Cerebellar cortex (tissue), 1 donor: ENCODE measurements at places on chromosomes 4 and X.

DNA sequence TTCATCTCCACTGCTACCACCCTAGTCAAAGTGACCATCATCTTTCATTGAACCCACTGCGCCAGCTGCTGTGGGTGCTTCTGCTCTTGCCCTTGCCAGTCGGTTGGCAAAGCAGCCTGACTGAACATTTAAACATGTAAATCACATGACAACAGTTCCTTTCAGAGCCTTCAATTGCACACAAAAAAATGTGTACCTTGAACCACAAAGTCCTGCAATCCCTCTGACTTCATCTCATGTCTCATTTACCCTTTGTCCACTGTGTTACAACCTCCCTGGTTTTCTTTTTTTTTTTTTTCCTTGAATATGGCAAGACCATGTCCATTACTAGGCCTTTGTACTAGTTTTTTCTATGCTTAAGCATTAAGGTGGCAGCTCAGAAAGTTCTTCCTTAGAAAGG is 183.5 kb downstream of the GBA3 start:
- DNase-seq, result no peak

DNA sequence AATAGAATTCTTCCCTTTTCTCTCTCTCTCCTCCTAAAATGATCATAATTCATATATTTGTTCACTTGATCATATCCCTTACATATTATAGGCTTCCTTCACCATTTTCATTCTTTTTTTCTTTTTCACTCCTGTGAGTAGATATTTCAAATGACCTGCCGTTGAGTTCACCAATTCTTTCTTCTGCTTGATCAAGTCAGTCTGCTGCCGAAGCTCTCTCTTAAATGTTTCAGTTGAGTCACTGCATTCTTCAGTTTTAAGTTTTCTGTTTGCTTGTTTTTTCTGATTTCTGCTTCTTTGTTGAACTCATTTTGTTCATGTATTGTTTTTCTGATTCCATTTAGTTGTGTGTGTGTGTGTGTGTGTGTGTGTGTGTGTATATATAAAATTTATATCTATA is 354.3 kb downstream of the GPAT3 start:
- no peak for DNase-seq

DNA sequence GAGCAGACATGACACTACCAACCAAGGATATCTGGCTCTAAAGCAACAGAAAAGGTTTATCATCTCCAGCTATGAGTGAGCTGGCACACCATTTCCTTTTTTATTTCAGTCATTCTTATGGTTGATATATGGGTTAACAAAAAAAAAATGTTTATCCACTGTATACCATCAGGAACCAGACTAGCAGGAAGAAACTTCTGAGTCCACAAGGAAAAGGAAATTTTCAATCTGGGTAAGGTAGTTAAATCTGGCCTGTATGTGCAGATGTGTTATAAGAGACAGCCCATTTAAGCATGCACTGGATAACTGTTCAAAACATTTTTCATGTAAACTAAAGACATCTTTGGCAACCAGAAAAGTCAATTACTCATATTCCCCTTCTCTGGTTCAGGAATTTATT is 35.0 kb downstream of the AMMECR1 start:
- DNase-seq, result no peak

- no peak for DNase-seq
These were observed 340.0 kb upstream of the NDST4 start for GRCh38 chr4:115453416-115453815.

GRCh38 chr4:3035674-3036073 is 38.7 kb downstream of the HTT-AS start:
- DNase-seq, result no peak
